Hepatocyte (in vitro differentiated cells): ENCODE measurements at places on chromosomes 3 and 15. TPM values are rescaled to one million over a fixed set of nuclear protein-coding genes. Genes with fewer than 3 reads are reported as not detected.

CFAP44 gene
- 2.2 and 4.1 TPM in 2 replicates for polyA plus RNA-seq

GRCh38 chr3:171453180-171453886 lies 6.9 kb downstream of the TNIK start:
- DNase-seq, result peak; percentile 12
- no peak overlapping the region for H3K4me3 ChIP-seq
- no peaks in the 10 kb centered on the region for H3K36me3 ChIP-seq
- H3K27me3 ChIP-seq, result no peaks in the 10 kb centered on the region

DNA sequence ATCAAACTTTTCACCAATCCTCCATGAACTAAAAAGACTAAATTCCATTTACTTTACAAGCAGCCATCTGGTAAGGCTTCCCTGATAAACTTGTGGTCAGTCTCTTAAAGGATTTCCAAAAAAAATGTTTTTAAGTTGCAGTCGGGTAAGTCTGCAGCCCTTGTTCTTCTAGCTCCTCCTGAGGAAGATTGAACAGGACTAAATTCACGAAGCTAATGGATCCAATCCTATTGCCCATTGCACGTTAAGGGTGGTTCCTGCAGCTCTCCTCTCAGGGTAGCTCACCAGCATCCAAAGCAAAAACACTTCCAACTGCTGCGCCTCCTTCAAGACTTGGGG lies 2.8 kb downstream of the HES1 start:
- H3K4me1 ChIP-seq, result peaks cover 36% of the 10 kb centered on the region
- no peaks in the 10 kb centered on the region for H3K36me3 ChIP-seq
- H3K27ac ChIP-seq, result peak overlapping the region; percentile 100
- H3K4me3 ChIP-seq, result peak overlapping the region; percentile 56

- H3K36me3 ChIP-seq, result no peaks in the 10 kb centered on the region
- H3K4me1 ChIP-seq, result peaks cover 15% of the 10 kb centered on the region
- no peaks in the 10 kb centered on the region for H3K27me3 ChIP-seq
Measured at GRCh38 chr3:71407823-71408222, 175.7 kb downstream of the FOXP1 start.

PTX3 gene
- 28.7 and 41.5 TPM in 2 replicates for polyA plus RNA-seq

- H3K4me1 ChIP-seq, result no peaks in the 10 kb centered on the region
- H3K27me3 ChIP-seq, result no peaks in the 10 kb centered on the region
- no peak overlapping the region for H3K4me3 ChIP-seq
Measured at GRCh38 chr3:88469216-88469615, 319.5 kb downstream of the C3orf38 start.

GRCh38 chr3:65485826-65486469 lies 552.8 kb downstream of the MAGI1 start:
- no peak overlapping the region for H3K27ac ChIP-seq
- H3K4me3 ChIP-seq, result no peak overlapping the region
- no peak for DNase-seq
- no peaks in the 10 kb centered on the region for H3K36me3 ChIP-seq
- H3K27me3 ChIP-seq, result no peaks in the 10 kb centered on the region
- H3K4me1 ChIP-seq, result peaks cover 18% of the 10 kb centered on the region

NBEAL2 gene
- polyA plus RNA-seq, result 42.2 and 58.5 TPM in 2 replicates
